ENCODE measurements at places on chromosomes 3 and 15.

DNA sequence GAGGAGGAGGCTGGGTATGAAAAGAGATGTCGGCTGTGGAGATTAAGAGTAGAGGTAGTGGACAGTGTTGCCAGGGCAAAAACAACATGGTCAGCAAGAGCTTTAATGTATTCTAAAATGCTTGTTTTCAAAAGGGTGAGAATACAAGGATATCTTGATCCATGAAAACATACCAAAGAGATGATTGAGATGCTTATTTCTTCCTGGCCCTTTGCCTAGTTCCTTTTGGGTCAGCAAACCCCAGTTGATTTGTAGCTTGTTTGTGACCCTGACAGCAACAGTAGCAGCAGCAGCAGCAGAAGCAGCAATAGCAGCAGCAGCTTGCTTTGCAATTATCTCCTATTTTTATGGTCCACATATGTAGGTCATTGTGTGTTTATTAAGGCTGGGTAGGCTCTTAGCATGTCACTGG is 337.3 kb downstream of the LPP start:
- DNase-seq, result no peak

DNA sequence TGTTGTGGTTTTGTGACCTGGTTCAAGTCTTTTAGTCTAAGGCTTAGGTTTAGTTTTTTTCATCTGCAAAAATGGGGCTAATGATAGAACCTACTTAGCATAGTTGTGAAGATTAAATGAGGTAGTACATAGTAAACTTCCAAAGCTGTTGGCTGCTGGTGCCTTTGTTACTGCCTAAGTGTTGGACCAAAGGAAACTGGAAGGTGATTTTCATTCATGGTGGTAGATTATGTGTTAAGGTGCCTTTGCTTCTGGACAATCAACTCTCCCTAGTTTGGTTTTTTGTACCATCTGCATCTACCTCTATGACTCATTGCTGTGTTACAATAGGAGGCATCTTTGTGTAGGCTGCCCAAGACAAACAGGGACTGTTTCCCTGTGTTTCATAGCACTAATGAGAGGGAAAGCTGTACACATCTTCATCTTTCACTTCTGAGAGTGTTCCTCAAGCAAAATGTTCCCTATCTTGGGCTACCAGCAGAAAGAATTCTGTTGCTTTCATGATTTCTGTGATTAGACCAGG is 3.2 kb downstream of the MAP2K1 start:
- no peak for DNase-seq

- DNase-seq, result no peak
Measured at GRCh38 chr15:33757516-33758232, 210.6 kb upstream of the CHRM5 start.

- DNase-seq, result peak; percentile 60
Measured at GRCh38 chr15:68631601-68632051, 52.8 kb downstream of the CORO2B start.

DNA sequence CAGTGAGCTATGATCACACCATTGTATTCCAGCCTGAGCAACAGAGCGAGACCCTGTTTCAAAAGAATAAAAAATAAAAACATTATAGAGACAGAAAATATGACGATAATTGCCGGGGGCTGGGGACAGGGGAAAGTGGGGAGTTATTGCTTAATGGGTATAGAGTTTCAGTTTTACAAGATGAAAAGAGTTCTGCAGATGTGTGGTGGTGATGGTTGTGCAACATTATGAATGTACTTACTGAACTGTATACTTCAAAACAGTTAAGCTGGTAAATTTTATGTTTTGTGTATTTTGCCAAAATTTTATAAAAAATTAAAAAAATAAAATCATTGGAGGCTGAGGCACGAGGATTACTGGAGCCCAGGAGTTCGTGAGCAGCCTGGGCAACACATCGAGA is 24.8 kb upstream of the ZNF774 start:
- DNase-seq, result no peak

DNA sequence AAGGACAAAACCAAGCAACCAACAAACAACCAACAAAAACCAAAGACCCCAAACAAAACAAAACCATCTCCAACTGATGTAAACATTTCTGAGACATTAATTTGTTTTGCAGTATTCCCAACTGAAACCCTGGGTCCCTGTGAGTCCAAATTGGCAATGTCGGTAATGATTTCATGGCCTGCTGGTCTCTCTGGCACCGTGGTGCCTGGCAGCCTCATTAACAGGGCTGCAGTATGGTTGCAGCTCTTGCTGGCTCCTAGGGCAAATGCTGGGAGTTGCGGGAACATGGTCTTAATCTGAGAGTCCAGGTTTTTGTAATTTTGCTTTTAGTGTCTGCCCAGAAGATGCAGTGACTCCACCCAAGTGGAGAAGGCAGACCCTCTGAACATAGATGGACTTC is 128.3 kb downstream of the SV2B start:
- DNase-seq, result peak; percentile 33

GRCh38 chr3:78414261-78414660 is 1353.5 kb downstream of the ROBO1 start:
- DNase-seq, result no peak

DNA sequence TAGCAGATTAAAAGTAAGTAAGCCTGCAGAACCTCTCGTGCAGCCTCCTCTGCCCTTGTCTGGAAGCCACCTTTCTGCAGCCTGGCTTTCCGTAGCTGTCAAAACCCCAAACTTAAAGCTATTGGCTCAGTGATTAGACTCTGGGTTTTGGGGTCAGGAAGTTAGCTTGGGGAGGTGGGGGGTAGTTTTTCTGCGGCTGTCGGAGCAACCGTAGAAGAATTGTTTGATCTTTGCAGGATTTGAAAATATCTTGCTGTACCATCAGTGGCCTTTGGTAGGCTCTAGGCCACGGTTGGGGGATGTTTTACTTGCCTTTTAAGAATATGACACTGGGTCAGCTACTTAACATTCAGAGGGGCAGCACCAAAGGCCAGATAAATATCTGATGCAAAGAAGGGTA is 88.4 kb upstream of the RASGRP1 start:
- no peak for DNase-seq

DNA sequence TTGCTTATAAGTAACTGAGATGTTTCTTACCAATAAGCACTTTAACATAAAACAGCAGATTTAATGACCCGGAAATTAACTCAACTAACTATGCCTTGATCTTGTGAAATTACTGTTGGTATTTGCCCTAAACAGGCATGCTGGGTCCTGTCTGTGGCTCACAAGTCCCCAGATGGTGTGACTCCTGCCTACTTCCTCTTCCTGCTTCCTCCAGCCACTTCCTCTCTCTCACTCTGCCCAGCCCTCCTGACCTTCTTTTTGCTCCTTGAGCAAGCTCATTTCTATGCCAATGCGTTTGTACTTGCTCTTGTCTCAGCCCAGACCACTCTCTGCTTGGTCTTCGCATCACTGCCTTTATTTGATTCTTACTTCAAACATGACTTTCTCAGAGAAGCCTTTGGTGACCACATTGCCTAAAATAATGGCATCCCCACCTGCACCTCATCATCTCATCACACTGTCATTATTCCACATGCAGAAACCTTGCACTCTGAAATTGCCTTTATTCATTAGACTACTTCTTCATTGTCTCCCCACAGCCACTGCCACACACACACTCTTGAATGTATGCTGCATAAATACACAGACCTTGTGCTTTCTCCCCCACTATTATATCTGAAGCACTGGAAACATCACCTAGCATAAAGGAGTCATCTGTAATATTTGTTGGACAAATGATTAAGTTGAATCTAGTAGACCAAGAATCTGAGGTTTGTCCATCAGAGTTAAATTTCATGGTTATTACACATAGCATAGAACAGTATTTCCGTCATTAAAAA is 256.3 kb upstream of the SEMA6D start:
- no peak for DNase-seq

DNA sequence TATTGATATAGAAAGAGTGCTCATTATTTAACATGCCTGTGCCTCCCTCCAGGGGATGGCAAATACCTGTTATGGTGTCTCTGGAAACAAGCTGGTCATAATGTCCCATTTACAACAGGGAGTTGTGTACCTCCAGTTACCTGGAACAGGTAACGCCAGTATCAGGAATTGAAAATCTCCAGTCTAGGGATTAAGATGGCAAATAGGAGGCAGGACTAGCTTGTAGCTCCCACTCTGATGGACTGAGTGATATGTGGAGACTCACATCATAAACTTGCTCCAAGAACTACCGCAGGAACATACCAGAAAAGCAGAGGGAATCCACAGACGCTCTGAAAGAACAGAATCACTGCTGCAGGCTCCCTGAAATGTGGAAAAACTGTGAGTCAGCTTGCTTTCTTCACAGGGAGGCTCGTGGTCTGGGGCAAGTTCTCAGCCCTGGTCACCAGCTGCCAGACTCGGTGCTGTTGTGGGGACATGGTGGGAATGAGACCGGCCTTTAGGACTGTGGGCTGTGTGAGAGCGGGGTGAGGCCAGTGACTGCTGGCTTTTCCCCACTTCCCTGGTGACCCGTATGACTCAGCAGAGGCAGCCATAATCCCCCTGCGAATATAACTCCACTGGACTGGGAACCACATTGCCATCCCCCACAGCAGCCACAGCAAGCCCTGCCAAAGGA is 97.4 kb downstream of the KCNAB1 start:
- no peak for DNase-seq

DNA sequence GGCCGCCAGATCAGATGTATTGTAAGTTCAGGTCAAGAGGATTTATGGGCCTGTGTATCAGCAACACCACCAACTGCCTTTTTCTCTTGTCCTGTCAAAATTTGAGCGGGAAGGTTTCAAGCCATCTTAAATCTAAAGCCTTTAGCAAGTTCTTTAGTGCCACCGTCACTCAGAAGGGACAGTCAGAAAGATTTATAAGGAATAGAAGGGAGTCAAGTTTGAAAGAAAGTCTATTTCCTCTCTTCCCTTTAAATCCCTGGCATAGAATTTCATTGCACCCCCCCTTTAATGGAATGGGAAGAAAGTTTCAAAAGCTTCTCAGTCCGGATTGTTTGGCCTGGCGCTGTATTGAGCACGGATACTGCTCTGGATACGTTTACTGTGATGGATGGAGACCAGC is 359.4 kb downstream of the FEZF2 start:
- DNase-seq, result no peak

GRCh38 chr3:13173186-13173585 is 100.0 kb upstream of the IQSEC1 start:
- no peak for DNase-seq

DNA sequence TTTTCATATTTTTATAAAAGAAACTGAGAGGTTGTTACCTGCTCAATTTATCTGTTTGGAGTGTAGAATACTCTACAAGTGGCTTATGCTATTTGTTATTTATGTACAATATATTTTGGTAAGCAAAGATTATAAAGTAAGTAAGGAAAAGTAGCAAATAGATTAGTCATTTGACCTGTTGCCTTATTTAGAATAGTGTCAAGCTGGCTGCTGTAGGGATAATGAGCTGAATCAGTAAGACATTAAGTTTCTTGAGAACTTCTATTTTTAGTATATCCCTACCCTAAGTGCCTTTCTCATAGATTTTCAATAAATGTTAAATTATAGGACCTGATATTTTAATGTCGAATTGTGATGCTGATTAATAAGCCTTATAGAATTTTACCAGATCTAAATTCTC is 37.2 kb downstream of the ECT2 start:
- no peak for DNase-seq

DNA sequence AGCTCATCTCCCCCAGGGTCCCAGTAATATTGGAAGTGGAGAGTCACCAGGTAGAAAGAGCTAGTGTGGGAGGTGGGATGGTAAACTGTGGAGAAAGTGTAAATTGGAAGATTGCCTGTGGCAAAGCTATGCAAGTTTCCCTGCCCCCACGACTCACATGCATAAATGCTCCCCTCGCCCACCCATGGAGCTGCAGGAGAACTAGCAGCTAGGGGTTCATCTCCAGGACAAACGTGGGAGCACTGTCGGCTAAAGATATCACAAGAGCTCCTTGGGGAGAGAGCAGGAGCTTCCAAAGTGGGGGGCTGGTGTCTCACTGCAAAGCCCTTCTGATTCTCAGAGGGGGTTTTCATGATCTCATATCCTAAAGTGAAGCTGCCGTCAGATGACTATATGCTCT is 91.4 kb upstream of the PLCL2 start:
- DNase-seq, result no peak

DNA sequence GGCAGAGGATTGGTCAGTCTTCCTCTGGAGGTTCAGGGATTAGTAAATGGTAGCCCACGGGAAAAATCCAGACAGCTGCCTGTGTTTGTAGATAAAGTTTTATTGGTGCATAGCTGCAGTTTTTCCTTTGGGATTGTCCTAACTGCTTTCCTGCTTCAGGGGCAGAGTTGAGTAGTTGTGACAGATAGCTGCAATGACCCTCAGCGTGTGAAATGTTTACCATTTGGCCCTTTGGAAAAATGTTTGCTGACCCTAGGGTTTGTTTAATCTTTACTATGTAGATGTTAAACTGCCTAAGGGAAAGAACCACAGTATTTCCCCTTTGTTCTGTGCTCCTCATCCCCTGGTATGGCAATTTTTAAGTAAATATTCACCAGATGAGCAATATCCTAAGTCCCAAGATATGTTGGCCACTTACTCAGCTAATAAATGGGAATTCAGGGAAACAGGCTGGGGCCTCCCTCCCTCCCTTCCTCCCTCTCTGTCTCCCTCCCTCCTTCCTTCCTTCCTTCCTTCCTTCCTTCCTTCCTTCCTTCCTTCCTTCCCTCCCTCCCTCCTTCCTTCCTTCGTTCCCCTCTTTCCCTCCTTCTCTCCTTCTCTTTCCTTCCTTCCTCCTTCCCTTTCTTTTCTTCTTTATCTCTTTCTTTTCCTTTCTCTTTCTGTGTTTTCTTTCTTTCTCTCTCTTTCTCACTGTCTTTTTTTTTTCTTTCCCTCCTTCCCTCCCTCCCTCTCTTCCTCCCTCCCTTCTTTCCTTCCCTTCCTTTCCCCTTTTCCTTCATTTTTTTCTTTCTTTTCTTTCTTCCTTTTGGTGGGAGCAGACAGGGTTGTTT is 234.6 kb upstream of the BHLHE40 start:
- DNase-seq, result no peak

GRCh38 chr15:33201491-33202231 is 7.1 kb upstream of the FMN1 start:
- DNase-seq, result no peak

DNA sequence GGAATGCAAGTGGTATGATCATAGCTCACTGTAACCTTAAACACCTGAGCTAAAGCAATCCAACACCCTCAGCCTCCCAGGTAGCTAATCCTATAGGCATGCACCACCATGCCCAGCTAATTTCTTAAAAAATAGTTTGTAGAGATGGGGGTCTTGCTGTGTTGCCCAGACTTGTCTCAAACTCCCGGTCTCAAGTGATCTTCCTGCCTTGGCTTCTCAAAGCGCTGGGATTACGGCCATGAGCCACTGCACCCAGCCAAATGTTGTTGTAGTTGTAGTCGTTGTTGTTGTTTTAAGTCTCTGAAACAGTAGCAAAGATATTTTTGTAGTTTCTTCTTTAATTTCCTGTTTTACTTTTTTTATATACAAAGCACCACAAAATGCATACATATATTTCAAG is 616.6 kb downstream of the NAALADL2 start:
- DNase-seq, result no peak

GRCh38 chr3:197547306-197548011 is 8.3 kb downstream of the BDH1 start:
- DNase-seq, result no peak
